ENCODE measurements at places on chromosomes 12 and 14. TPM values are rescaled to one million over a fixed set of nuclear protein-coding genes. Genes with fewer than 3 reads are reported as not detected.

Gene RNFT2
- total RNA-seq, result 12.9 TPM

Gene NRXN3
- total RNA-seq, result not detected

Gene PTPRR
- not detected for total RNA-seq

Gene EID3
- total RNA-seq, result 5.5 TPM

Gene IL31
- total RNA-seq, result not detected

Gene NR4A1
- total RNA-seq, result 4.9 TPM

Data from activated naive CD4-positive, alpha-beta T cell treated with anti-CD3 and anti-CD28 coated beads, Interleukin-2, amount 10 ng/mL, durations not matched to agents 5 hours and 36 hours (primary cell).